CD4-positive, alpha-beta T cell treated with Interleukin-1 beta for 1 hour (primary cell): ENCODE measurements at places on chromosomes 7 and 10.

GRCh38 chr10:126420567-126421300 is 32.5 kb upstream of the ADAM12 start:
- no peak for DNase-seq

DNA sequence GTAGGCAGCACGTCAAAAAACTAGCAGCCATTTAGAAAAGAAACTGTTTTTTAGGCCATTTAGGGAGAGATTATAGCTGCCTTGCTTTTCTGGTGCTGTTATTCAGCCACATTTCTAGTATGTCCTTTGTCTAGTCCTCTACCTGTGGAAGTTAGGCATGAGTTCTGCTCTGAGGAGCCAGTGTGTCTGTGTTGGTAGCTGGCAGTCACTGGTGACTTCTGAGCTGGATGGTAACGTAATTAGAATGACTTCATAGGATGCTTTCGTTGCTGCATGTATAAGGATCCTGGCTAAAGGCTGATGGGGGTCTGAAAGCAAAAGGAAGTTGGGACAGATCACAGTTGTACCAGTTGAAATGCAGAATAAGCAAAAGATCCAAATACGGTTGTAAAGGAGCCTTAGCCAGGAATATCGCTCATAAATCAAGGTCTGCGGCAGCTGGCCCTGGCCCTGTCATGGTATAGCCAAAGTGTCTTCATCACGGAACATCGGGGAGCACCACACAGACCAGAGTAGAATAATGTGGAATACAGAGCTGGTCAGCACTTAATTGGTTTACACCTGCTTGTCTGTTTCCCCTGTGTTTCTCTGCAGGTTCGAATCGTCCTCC is 226.7 kb downstream of the EXOC4 start:
- no peak for DNase-seq

DNA sequence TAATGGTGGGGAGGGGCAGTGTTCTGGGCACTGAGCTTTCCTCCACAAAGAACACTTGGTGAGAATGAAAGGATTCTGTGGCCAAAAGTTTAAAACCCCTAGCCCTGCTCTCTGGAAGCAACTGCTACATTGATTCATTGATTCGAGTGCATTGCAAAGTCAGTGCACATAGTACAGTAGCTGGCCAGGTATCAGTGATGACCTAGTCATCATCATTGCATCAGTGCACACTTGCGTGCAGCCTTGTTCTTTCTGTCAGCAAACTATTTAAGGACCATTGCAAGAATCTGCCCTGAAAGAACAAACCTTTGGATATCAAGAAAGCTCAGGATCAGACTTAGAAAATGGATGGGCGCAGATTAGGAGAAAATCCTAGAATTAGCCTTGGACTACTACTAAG is 47.4 kb downstream of the CUL1 start:
- DNase-seq, result no peak

DNA sequence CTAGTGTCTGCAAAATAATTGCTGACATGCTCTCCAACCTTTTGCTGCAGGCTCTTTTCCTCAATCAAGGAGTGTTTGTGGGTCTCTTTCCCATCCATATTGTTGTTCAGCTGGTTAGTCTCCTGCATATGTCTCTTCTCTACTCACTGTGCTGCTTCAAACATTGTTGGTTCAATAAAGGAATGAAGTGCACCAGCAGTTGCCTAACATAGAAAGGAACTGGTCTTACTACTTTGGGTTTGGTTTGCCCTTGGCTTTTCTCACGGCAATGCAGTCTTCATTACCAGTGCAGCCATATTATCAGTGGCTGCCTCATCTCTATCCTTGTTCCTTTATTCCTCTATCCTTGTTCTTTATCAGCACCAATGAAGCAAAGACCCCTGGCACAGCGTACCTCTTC is 169.7 kb upstream of the TPK1 start:
- no peak for DNase-seq

GRCh38 chr7:12759151-12759550 is 71.7 kb downstream of the ARL4A start:
- no peak for DNase-seq

GRCh38 chr10:49666685-49667084 is 12.8 kb upstream of the C10orf53 start:
- DNase-seq, result no peak

- no peak for DNase-seq
Observed at GRCh38 chr7:98807068-98808048, 62.5 kb downstream of the TMEM130 start.

DNA sequence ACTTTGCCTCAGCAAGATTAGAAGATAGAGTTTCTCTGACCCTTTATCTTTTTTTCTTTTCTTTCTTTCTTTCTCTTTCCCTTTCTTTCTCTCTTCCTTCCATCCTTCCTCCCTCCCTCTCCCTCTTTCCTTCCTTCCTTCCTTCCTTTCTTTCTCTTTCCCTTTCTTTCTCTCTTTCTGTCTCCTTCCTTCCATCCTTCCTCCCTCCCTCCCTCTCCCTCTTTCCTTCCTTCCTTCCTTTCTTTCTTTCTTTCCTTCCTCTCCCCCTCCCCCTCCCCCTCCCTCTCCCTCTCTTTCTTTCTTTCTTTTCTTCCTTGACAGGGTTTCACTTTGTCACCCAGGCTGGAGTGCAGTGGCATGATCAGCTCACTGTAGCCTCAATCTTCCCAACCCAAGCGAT is 40.2 kb upstream of the LCOR start:
- DNase-seq, result no peak

DNA sequence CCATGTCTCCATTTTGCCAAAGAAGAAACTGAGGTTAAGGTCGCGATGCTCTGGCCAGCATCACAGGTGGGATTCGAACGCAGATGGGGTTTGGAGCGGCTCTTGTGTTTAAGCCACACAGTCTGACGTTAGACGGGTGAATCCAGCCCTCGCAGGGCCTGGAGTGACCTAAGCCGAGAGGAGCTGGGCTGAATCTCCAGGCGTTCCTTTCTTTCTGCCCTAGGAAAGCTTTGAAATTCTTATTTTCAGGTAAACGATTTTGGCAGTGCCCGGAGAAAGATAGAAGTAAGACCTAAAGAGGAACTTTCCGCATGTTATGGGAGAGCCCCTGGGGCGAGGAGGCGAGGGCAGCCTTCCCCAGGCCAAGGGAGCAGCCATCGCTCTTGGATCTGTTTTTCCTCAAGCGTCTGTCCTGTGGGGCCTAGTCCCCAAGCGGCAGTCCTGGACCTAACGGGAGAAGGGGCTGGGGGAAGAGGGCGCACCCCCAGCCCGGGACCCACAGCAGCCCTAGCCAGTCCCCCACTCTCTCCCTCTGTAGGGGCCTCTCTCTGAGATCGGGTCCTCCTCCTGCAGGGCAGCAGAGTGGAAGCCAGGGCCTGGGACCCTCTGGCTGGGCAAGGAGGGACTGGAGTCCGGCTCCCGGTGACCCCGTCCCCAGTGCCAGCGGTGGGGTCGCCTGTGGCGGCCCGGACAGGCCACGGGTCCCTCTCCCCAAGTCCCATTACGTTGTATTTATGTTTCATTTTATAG is 8.9 kb upstream of the LBX1 start:
- no peak for DNase-seq

DNA sequence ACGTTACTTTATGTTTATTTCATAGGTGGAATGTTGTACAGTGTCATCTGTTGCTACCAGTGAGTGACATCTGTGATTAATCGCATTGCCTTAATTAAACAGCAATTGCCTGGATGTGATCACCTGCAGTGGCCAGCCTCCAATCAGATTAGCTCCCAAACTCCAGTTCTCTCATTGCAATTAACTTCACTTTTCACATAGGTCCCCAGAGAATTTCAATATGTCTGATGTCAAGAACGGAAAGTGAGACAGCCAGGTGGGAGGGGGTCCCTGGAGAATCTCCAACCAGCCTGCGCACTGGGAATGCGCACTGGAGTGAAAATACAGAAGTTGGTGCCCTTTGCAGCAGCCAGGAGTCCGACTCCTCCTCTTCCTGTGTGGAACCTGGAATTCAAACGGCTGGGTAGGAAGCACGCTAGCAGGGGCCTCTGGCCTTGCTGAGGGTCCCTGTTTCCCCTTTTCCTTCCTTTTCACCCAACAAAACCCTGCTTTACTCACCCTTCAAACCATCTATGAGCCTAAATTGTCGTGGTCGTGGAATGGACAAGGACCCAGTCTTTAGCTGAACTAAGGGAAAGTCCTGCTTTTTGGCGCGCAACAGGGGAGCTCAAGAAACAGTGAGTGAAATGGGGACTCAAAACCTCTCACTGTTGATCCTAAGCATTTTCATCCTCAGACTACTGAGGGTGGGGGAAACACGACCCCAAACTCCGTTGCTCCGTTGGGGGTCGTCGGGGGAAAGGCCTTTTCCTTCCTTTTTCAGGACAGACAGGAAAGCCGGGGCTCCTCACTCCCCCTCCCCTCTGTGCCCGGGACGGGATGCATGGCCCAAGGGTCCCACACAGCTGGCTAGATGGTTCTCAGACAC is 1355.5 kb upstream of the LRRTM3 start:
- no peak for DNase-seq

GRCh38 chr7:77839919-77840318 is 41.3 kb downstream of the PHTF2 start:
- DNase-seq, result no peak

DNA sequence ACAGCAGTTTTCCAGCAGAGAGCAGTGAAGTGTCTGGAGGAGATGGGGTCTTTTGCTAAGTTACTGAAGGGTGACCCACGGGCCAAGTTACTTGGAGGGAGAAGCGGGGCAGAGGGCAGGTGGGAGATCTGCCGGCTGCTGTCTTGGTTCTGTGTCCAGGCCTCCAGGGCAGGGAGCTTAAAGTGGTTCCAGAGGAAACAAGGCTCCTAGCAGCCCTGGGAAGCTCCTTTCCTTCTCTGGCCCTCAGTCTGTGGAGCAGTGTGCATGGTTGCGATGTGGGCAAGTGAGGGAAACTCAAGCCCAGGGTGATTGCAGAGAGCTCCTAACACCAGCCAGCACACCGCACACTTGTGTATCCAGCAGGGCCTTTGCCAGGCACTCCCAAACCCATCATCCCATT is 6.3 kb downstream of the GHRHR start:
- DNase-seq, result no peak

DNA sequence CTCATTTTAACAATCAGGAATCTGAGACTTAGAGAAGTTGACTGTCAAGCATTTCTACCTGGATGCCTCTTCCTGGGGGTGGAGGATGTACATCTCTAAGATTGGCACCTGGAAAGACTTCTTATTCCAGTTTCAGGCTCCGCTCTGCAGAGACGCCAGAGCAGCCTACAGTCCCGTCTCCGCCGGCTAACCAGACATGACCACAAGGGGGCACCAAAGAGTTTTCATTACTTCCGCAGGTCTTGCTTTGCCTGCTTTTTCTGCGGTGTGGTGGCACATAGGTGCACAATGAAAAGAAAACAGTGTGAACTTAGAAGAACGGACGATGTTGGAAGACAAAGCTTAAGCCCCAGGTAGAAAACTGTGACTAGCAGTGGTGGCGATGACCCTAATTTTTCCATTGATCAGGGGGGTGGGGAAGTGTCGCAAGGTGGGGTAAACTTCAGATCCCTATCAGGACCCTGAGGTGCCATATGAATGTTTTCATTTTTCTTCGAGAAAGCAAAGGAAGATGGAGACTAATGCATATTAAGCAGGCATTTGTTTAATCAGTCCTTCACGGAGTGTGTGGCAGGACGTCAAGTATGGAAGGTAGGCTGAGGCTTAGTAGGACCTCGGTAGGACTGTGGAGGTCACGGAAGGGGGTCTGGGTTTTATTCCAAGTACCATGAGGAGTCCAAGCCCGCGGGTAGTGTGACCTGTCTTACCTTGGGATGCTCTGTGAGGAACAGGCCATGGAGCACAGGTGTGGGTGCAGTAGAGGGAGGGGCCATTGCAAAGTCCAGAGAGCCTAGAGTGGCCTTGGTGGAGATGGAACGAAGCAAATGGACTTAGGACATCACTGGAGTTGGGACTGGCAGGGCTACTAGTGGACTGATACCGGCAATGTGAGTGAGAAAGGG is 60.1 kb upstream of the SORCS3 start:
- DNase-seq, result peak; percentile 67

DNA sequence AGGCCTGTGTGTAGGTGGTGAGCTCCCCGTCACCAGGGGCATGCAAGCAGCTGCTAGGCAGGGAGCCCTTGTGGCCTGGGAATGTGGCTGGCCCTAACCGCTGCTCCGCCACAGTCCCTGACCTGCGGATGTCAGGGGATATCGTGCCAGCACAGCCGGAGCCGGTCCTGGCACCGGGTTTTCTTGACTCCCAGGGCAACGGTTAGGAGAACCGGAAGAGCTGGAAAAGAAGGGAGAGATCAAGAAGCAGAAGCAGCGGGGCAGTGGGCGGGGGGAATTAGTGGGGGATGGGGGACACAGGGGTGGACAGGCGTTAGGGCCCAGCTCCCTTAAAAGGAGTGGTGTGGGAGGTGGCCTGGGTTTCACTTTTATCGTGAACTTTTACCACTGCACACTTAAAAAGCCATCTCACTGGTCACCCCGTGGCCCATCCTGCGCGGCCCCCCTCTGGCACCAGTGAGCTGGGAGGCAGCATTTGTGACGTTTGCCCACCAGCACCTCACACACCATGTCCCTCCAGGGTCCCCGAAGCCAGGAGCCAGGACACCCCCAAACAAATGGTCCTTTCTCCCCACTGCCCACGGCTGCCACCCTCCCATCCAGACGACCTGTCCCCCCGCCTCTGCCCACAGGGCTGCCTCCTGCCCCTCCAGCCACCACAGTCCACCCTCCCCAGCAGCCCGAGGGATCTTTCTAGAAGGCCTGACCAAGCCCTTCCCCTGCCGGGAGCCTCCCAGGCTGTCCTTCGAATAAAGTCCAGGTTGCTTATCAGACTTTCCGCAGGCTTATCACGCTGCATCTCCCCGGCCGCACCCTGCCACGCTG is 1.8 kb upstream of the MICALL2 start:
- peak; percentile 17 for DNase-seq

DNA sequence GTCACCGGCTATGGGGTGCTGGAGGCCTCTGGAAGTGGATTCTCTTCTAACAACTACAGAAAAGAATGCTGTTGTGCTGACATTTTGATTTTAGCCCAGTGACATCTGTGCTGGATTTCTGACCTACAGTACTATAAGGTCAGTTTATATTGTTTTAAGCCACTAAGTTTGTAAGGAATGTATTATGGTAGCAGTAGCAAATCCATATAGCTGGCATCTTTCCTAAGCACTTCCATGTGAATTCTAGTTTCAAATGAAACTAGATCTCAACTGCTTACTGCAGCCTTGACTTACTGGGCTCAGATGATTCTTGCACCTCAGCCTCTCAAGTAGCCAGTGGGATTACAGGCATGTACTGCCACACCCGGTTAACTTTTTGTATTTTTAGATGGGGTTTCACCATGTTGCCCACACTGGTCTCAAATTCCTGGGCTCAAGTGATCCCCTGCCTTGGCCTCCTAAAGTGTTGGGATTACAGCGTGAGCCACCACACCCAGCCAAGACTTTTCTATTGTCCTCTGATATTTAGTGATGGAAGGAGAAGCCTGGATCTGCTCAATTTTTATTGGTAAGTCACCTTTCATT is 414.0 kb downstream of the PHTF2 start:
- no peak for DNase-seq

GRCh38 chr10:95363303-95363912 is 72.6 kb upstream of the PDLIM1 start:
- peak; percentile 63 for DNase-seq

DNA sequence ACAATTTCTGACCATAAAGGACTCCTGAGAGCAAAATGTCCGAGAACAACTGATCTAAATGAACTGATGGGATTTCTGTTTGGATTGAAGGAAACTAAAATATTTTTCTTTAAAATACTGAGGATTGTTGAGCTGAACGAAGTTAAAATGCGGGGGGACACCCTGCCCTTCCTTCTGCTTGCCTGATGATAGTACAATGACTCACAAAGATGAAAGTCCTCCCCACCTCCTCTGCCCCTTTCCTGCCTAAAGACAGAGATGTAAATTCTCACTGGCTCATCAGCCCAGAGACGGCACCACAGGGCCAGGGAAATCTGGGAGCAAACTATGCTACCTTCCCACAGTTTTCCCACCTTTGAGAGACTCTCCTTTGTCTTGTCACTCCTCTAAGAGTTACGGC is 180.6 kb downstream of the PHTF2 start:
- no peak for DNase-seq

GRCh38 chr10:18421726-18422293 is 229.6 kb downstream of the NSUN6 start:
- DNase-seq, result no peak
